ENCODE measurements at places on chromosomes 12 and 14. TPM values are rescaled to one million over a fixed set of nuclear protein-coding genes. Genes with fewer than 3 reads are reported as not detected.

DNA sequence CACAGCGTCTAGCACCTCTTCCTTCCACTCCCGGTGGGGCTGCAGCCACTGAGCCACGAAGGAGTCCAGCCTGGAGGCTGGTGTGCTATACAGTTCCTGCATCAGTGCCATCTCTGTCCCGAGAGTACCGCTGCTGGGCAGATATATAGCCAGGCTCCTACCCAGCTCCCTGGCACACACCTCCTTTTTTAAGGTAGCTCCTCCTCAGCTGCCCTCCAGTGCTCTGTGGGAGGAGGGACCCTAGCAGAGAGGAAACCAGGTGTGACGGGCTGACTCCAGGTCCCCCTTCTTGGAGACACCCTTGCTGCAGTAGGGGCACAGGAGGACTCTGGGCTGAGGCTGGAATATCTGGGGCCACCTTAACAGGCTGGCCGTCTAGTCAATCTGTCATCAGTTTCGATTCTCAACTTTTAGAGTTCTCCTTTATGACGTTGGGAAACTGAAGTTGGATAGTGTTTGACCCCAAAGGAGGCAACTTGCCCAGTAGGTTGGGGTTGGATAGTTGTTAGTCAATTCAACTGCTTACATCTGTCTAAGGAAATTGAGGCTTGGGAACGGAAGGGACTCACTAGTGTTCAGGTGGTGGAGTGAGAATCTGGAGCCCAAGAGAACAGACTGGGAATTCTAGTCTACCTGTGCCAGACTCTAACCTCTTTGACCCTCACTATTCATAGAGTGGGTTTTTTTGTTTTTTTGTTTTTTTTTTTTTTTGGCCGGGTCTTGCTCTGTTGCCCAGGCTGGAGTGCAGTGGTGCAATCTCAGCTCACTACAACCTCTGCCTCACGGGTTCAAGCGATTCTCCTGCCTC, at the start of gene OASL:
OASL (minus strand) TSS at position 386 of the 808 bp plus-strand sequence; CDS start at position 111, 275 bp downstream.
- no peak for DNase-seq

GRCh38 chr14:76104802-76105355, 46.8 kb upstream of the GPATCH2L start:
- no peak for DNase-seq

Gene GPR132
- total RNA-seq, result not detected

GRCh38 chr12:89975574-89975973, 266.9 kb upstream of the ATP2B1 start:
- no peak for DNase-seq

- no peak for DNase-seq
Observed at GRCh38 chr12:117393656-117394055, 32.2 kb upstream of the NOS1 start.

Gene ISM2
- total RNA-seq, result not detected

Gene GALNT8
- 0.70 TPM for total RNA-seq

DNA sequence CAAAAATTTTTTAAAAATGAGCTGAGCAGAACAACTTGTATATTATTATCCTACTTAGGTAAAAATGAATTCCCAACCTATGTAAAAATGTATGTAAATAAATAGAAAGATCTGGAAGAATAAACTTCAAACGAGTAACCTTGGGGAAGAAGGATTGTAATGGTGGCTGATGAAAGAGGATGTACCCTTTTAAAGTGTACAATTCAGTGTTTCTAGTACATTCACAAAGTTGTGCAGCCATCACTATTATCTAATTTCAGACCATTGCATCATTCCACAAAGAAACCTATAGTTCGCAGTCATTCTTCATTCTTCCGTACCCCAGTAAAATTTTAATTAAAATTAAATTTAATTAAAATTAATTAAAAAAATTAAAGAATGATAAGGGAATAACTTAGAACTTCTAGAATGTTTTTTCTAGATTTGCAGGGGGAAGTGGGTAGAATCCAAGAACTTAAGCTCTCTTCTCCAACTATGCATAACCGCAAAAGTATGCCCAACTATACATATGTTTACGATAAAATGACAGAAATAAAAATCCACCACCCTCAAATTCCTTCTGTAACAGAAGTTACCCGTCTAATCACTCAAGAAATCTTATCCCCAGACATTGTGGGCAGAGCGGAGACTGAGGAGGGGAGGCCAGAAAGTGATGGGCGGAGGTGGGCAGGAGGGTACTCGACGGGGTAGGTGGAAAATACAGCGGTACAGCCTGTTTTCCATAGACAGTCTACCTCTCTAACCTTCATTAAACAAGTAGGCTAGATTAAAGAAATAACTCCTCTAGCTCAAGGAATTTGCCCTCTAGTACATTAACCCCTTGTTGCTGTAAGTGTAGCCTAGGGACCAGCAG, 921 bp downstream of the DEPDC4 start:
- no peak for DNase-seq

Gene SLC10A1
- not detected for total RNA-seq

GRCh38 chr12:122981036-122981471, 573 bp downstream of the ARL6IP4 start:
- DNase-seq, result no peak

DNA sequence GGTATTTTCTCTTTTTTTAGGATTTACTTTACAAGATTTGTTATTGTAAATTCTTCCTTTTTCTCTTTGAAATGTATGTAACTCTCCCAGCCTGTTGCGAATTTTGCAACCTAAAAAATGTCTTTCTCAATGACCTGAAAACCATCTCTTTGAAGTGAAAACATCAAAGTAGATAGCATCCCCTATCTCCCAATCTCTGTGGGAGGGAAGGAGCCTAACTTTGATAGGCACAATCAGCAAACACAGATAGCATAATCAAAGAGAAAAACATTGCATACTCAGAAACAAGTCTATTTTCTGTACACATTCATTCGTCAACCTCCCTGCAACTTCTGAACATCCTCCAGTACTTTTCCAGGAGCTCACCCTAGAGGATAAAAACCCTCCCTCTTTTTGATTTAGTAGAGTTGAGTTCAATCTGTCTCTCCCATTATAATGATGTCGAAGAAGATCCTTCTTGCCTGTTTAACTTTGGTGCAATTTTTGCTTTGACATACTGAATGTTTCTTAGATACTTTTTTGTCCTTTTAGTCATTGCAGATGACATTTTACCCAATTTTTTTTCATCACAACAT, 849.2 kb upstream of the LRFN5 start:
- no peak for DNase-seq

DNA sequence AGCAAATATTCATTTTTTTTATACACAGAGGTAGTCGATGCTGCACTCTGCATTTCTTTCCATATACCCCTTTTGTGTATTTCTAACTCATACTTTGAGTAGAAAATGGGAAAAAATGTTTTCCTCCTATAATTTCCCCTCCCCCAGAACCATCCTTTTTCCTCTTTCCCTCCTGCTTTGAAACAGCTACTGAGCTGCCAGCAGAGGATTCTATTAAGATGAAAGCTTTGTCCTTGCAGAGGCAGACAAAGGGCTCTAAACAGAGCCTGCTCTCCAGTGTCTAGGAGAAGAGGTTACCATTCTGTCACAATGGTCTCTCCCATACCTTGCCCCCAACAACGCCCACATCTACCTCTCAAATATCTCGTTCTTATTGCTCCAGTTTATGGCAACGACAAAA, 74.6 kb upstream of the OSBPL8 start:
- no peak for DNase-seq

DNA sequence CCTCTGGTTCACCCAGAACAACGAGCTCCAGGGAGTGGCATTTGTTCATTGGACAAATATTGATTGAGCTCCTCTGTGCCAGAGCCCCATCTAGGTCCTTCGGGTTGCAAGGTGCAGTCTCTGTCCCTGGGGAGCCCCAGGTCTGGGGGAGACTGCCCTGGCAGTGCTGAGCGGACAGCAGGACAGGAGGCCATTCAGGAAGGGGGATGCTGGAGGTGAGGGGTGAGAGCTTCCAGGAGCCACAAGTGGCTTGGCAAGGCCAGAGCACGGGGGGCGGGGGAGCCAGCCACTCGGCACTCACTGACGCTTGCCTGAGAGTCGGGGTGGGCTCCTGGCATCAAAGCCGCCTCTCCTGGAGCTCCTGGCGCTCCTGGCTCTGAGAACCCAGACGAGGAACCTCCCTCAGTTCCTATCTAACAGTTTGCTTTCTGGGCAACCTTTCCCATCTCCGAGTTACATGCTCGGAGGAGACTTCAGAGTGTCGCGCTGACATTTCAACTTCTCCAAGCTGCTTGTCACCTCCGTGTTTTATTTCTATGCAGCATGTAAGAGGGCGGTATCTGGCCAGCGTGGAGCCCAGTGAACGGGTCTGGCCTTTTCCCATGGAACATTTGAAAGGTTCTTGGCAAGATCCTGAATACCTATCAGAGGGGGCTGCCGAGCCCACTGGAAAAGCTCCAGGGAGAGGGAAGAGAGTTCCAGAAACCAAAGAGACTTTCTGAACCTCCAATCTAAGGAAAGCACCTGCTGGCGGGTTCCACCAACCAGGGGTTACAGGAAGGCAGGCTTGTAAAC, 62.0 kb upstream of the BCL11B start:
- DNase-seq, result no peak

- no peak for DNase-seq
Observed at GRCh38 chr12:26028953-26029735, 70.7 kb downstream of the RASSF8 start.

Gene CLEC2A
- not detected for total RNA-seq

- no peak for DNase-seq
Observed at GRCh38 chr12:6294156-6295093, 16.1 kb upstream of the PLEKHG6 start.

GRCh38 chr12:1821805-1822204, 1.4 kb downstream of the LRTM2 start:
- no peak for DNase-seq

Gene SALL2
- 4.1 TPM for total RNA-seq

Gene PLCZ1
- not detected for total RNA-seq

All from uterus (tissue), 4 donors.